DMS 273 treated with DMSO at 0.1 percent for 48 hours (cell line): ENCODE measurements at places on chromosomes 1 and 21.

DNA sequence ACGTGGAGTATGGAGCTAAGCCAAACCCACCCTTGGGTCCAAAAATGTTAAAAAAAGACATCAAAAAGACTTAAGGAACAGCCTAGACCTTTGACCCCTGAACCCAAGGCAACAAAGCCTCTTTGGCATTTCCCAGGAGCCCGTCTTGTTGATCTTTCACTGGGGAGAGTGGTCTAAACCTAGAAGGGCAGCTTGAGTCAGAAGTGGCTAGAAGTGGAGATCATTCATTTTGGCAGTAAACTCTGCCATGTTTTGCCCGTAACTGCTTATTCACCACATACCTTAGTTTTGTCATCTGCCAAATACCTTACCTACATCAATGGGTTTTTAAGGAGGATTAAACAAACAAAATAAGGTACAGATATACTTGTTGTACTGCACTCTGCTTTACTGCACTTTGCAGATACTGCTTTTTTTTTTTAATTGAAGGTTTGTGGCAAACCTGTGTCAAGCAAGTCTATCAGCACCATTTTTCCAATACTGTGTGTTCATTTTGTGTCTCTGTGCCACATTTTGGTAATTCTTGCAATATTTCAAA, 1.7 kb upstream of the CTSE start:
- no peak for DNase-seq

- peak; percentile 32 for DNase-seq
Measured at GRCh38 chr1:62131093-62131725, 63.4 kb upstream of the L1TD1 start.

- no peak for DNase-seq
Measured at GRCh38 chr1:86258101-86258500, 101.5 kb upstream of the COL24A1 start.

- no peak for DNase-seq
Measured at GRCh38 chr21:32403201-32403777, 9.2 kb upstream of the EVA1C start.

DNA sequence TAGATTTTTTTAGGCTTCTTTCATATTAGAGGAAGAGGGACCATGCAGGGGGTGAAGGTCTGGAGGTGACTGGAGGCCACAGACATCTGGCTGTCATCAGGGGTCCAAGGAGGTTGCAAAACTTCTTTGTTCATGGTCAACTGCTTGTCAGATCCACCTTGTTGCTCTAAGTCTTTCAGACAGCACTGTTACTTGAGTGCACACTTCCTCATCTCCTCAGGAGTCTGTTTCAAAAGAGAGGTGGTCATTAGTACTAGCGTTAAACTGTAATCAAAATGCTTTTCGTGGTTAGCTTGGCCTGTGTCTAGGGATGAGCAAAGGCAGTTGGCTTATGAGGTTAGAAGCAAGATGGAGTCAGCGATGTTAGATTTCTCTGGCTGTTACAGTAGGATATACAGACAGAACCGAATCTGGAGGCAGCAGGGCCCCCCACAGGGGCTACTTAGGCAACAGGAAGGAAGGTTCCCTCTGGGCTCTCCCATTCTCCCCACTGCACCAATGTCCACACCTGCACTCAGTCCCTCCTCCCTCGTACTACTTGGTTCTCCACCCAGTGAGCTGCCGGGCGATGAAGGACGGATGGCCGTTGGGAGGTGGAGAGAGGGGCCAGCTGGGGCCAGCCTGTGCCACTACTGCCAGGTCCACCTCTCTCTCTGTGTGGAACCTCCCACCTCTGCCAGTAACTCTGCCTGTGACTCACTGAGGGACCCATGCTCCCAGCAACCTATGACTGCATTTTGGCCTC, 57.2 kb downstream of the TOR1AIP2 start:
- DNase-seq, result no peak

- DNase-seq, result no peak
Measured at GRCh38 chr1:88401313-88401712, 282.8 kb upstream of the PKN2 start.

DNA sequence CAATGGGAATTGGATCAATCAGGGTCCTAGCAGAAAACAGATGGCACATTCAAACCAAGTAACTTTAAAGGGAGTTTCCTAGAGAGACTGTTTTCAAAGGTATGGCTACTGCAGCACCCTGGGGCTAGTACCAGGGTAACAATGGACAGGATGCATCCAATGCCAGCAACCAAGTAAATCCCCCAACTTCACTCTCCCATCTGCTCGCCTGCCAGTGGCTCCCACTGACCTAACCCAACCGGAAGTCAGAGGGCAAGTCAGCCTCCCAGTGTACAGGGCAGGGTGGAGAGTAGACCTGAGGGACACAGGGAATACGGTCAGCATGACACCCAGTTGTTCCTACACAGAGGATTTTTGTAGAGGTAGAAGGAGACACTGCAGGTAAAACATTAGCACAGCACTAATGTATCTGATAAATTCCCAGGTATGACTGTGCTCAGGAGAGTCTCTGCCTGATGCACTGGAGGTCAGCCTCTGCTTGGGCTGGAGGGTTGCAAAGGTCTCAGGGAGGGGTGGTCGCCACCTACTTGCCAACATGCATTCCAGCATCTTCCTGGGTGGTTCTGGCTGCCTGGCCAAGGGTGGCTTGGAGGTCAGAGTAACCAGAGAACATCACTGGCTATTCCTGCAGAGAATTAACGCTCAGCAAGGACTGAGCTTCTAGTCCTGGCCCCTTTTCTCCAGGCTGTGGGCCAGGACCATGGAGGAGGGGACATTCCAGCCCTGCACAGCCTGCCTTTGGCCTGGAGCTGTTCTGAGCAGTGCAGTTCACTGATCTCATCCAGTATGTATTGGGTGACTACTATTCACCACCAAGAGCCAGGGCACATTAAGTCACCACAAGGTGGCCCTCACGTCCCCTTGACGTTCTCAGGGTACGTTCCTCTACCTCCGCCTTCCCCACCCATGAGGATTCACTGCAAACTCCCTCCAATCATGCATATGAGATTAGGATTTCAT, 5.1 kb upstream of the GJA4 start:
- no peak for DNase-seq

- no peak for DNase-seq
Measured at GRCh38 chr1:31502253-31502652, 74.1 kb upstream of the TINAGL1 start.

- no peak for DNase-seq
Measured at GRCh38 chr21:25563361-25564116, 43.7 kb downstream of the MRPL39 start.

DNA sequence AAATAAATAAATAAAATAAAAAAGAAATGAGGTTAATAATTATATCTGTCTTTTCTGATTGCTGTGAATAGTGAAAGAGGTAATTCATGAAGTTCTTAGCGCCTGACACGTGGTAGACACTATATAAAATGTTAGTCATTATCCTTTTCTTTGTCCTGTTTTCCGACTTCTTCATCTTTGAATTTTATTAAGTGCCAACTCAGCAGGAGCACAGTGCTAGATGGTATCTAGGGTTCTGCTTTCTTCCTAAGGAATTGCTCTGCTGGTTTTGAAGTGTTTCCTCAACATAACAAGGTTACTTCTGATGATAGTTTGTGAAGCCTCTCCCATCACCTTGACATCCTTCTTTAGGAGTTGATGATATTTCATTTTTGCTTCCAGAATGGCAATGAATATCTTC, 227.0 kb downstream of the DNM3 start:
- no peak for DNase-seq

- DNase-seq, result no peak
Measured at GRCh38 chr1:231364192-231364591, 26.1 kb downstream of the SPRTN start.

- no peak for DNase-seq
Measured at GRCh38 chr21:41918561-41919358, 35.1 kb downstream of the C2CD2 start.
